MG63 (cell line): ENCODE measurements at places on chromosomes 4 and X. TPM values are rescaled to one million over a fixed set of nuclear protein-coding genes. Genes with fewer than 3 reads are reported as not detected.

- no peak for DNase-seq
Observed at GRCh38 chr4:116005037-116005805, 891.8 kb upstream of the NDST4 start.

GRCh38 chr4:119394826-119395225, 72.9 kb upstream of the FABP2 start:
- no peak for DNase-seq

DNA sequence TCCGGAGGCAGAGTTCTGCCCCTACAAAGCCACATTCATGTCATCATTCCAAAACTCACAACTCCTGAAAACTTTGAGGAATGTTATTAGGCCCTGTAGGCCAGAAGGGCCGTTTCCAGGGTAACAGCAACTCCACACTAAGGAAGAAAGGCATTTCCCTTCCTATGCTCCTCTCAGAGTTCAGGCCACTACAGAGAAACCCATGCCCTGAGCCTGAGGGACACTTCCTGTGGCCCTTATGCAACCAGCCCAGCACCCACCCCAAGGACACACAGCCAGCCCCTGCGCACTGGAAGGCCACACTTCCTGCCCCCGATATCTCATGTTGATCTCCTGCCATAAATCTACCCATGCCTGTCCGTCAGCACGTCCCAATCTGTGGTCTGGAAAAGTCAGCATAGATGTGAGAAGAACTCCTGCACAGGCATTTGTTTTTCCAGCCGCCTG, 289.3 kb downstream of the BCOR start:
- DNase-seq, result peak; percentile 33

DNA sequence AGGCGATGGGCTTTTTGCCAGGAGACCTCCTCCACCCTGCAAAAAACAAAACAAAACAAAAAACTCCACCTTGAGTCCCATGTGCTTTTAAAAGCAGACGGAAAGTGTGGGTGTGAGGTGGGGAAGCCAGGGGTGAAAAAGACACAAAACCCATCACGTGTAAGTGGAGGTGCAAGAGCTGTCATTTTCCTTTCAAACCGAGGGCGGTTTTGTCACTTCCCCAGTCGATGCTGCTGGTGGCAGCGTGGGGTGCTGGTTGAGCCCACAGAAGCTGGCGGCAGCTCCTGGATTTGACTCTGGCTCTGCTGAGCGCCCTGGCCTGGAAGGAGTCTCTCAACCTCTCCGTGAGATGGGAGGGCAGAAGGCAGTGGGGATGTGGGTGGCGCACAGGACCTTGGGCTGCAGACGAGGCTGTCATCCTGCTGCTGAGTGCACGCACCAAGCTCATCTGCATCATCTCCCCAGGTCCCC, 110.0 kb downstream of the PSAPL1 start:
- no peak for DNase-seq

DNA sequence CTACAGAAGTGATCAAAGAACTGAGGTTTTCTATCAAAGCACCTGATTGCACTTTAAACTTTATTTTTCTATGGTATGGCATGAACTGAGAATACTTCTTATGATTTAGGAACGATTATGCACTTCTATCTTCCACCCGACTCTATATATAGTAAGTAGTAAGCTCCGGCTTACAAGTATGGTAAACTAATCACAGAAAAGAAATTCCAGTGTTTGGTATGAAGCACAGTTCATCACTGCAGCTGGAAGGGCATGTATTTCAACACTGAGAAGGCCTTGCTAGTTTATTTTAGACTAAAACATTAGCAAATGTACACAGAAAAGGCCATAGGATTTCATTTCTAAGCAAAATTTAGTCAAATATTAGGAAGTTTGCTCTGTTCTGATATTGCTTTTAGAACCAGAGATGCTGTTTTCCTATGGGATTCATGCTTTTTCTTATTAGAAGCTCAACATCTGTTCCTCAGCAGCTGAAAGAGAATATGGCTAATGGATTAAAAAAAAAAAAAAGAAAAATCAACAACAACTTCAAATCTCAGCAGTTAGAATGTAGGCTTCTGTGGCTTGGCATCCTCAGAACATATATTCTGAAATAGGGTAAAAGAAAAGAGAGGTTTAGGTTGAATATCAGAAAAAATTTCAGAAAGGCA, 273.5 kb downstream of the C4orf33 start:
- no peak for DNase-seq

KLHL4 gene
- total RNA-seq, result 1.4 TPM in 1 of 2 replicates, not detected in the other

SMIM10L2A gene
- total RNA-seq, result 0.46 TPM in 1 of 2 replicates, not detected in the other
